Stimulated activated CD4-positive, alpha-beta T cell treated with anti-CD3 and anti-CD28 coated beads, Interleukin-2, amount 100 ng/mL, for 4 hours (primary cell): ENCODE measurements at places on chromosomes 3 and 15.

GRCh38 chr3:152943645-152944044, 108.7 kb downstream of the P2RY1 start:
- DNase-seq: no peak

DNA sequence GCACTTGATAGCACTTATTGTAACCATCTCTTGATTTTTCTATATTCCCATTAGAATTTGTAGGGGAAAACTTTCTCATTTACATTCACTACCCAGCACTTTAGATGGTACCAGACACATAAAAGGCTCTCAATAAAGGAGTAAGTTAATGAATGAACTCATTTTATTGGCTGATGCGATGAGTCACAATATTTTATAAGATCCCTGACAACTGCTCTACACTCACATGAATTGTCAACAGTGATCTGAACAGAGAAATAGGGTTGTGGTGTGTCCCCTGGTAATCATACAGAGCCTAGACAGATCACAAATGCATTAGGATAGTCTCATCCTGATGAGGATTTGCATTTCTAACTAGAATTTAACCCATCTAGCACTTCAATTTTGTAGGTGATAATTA, 567.6 kb upstream of the ARPP21 start:
- no peak for DNase-seq

DNA sequence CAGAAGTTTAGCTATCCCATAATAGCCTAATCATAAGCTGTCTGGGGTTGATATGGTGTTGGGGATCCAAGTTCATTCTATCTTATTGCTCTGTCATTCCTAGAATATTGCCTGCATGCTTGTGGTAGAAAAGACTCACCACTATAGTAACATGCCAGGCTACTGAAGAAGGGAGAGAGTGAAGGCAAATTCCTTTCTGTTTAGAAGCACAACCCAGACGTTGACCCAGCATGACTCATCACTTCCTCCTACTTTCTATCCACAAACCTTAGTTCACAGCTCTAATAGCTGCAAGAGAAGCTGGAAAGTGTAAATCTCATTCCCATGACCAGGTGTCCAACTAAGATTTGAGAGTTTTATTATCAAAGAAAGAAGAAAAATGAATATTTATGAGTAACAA, 57.8 kb upstream of the NMD3 start:
- no peak for DNase-seq

- DNase-seq: no peak
Observed at GRCh38 chr15:50415752-50416404, 8.3 kb upstream of the USP8 start.

DNA sequence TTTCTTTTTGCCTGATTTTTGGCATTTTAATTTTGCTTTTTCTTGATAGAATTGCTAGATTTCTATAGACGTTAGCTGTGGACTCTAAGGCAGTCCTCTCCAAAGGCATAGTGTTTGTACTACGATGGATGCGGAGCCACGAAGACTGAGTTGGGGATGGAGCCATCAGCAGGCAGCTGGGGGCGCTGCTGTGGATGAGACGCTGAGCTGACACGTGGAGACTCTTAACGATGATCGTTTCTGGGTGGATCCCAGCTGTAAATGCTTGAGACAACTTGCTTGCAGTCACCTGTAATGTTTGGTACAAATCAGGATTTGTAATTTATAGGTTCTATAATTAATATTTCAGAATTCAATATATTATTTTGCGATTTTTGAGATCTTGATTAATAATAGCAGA, 13.3 kb upstream of the PPP1R2 start:
- DNase-seq: no peak

- DNase-seq: no peak
Observed at GRCh38 chr3:60365360-60365759, 885.9 kb downstream of the FHIT start.

DNA sequence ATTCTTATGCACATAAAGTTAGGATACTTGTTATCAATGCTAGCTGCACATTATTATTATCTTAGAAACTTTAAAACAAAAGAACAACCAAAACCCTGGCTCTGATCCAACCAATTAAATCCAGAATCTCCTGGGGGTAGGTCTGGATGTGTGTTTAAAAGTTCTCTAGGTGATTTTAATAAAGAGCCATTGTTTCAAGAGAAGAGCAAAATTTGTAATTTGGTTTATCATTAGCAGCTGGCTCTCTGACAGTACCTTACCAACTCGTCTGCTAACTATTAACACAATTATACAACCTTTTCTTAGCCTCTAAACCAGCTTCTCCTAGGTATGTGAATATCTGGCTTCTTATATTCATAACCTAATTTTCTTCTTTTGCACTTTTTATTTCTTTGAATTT, 68.9 kb downstream of the IFT80 start:
- no peak for DNase-seq

DNA sequence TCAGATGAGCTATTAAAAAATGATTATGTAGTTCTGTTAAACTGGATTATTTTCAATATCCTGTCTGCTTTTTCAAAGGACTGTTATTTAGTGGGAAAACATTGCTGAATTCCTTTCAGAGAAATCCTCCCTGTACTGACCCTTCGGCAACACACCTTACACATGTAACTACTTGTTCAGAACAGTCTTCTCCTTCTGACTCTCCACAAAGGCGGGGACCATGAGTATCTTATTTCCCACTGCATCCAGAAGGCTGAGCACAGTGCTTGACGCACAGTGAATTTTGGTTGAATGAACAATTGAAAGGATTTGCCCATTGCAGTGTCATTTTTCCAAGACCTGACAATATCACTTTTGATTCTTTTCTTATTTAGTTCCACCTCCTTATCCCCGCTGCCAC, 23.1 kb upstream of the CFAP161 start:
- DNase-seq: no peak

- DNase-seq: no peak
Observed at GRCh38 chr3:148852271-148852992, 12.7 kb upstream of the CPA3 start.

GRCh38 chr3:172189987-172190603, 150.7 kb downstream of the FNDC3B start:
- no peak for DNase-seq

- DNase-seq: no peak
Observed at GRCh38 chr15:80431635-80432344, 27.6 kb downstream of the ARNT2 start.

- no peak for DNase-seq
Observed at GRCh38 chr15:67186688-67187087, 67.8 kb downstream of the AAGAB start.

GRCh38 chr3:55094676-55095075, 166.8 kb upstream of the LRTM1 start:
- DNase-seq: no peak

GRCh38 chr15:33888176-33888575, 80.1 kb upstream of the CHRM5 start:
- no peak for DNase-seq

- DNase-seq: no peak
Observed at GRCh38 chr3:24264748-24265158, 229.9 kb downstream of the THRB start.

DNA sequence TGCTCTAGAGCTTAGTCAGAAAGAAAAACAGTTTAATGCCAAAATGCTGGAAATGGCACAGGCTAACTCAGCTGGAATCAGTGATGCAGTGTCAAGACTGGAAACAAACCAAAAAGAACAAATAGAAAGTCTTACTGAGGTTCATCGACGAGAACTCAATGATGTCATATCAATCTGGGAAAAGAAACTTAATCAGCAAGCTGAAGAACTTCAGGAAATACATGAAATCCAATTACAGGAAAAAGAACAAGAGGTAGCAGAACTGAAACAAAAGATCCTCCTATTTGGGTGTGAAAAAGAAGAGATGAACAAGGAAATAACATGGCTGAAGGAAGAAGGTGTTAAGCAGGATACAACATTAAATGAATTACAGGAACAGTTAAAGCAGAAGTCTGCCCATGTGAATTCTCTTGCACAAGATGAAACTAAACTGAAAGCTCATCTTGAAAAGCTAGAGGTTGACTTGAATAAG, 150.5 kb upstream of the LRRFIP2 start:
- DNase-seq: no peak

DNA sequence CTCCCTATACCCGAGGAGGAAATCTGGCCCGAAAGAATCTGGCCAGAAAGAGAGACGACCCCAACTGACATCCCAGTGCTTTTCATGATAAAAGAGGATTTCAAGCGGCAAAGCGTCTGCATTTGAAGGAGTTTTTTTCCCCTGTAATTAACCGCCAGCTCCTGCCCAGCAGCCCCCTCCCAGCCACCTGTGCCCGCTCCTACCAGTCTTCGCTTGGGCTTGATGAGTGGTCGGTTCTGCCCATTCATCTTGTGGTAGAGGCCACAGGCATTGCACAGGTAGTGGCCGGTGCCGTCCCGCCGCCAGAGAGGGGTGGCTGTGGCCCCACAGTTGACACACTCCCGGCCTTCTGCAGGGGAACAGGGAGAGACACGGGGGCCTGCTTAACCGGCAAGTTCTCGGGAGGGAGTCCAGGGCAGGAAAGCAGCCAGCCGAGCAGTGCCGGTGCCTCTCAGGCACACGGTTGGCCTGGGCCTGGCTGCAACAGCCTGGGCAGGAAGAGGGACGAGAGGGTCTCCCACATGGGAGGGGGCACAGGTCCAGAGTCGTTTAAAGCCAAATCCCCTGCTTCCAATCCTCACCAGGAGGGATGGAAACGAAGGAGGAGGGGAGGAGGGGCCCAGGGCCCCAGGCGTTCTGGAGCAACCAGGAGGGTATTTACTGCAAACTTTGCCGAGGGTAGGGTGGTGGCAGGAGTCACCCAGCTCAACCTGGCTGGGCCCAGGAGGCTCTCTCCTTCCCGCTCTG, 9.2 kb downstream of the GATA2 start:
- no peak for DNase-seq

DNA sequence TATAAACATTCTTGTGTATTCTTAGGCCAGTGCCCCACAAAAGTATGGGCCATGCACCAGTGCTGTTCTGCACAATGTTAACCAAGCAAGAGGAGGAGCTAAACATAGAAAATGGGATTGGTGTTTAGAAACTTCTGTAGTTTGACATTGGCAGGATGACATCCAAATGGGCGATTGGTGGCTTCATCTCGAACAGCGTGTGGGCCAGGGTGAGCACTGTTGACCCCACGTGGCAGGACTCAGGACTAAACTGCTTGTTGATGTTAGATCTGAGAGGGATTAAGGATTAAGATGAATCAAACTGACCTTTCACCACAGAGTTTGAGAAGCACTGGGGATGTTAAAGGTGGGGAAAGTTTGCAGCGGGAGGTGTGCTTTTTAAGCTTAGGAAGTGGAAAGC, 31.9 kb downstream of the ZNF710 start:
- DNase-seq: no peak

GRCh38 chr15:78762985-78763795, 48.1 kb downstream of the ADAMTS7 start:
- no peak for DNase-seq

GRCh38 chr3:189375532-189375931, 203.8 kb downstream of the TPRG1 start:
- no peak for DNase-seq

GRCh38 chr15:49035825-49036224, 10.4 kb downstream of the SECISBP2L start:
- no peak for DNase-seq

GRCh38 chr3:78721771-78722543, 1045.8 kb downstream of the ROBO1 start:
- no peak for DNase-seq

- DNase-seq: no peak
Observed at GRCh38 chr3:10450494-10451440, 54.6 kb downstream of the ATP2B2 start.

DNA sequence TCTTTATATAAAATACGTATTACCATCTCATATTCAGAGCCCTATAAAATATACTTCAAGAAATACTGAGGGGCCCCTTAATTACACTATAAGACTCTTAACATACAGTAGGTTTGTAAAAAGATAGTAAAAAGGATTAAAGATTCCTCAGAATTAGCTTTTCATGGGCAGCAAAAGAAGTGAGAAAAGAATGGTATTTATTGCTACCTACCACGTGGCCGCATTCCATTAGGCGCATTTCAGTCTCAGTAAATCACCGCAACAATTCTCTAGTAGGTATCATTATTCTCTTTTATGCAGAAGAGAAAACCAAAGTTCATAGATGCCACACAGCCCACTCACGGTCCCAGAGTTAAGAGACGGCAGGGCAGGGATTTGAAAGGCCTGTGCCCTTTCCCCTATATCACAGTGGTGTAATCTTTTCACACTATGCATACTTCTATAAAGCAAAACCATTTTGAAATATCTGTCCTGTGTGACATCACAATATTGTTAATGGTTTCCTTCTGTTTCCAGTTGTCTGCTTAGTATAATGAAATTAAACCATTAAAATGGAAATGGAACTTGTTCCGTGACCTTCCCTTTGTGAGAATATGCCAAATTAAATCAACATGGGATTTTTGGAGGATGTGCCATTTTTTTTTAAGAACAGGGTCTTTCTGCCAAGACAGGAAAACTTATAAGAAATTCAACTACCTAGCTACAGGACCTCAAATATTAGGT, 1072.2 kb downstream of the FHIT start:
- DNase-seq: no peak

DNA sequence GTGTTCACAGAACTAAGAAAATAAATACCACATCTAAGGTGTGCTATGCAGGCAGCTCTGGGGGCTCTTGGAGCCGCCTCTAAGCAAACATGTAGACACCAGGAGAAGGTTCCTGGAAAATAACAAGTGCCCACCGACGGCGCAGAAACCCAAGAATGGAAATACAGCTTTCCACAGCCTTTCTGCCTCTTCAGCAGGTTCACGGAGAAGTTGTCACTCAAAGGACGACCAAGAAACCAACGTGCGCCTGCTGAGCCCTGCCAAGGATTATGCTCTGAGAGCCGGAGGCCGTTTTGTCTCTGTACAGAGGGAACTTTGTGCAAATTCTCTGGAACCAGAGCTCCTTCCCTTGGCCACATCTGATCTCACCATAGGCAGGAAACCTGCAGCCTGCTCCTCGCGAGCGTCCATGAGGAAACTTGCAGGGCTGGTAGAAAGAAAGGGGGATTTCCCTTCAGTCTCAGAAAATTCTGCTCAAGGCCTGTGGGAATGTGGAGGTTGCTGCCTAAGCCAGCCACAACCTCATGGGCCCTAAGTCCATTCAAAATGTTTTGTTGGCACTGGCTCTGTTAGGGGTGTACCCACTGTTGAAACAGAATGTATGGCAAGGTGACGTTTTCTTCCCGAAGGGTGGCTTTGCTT, 40.6 kb upstream of the ETV5 start:
- no peak for DNase-seq

DNA sequence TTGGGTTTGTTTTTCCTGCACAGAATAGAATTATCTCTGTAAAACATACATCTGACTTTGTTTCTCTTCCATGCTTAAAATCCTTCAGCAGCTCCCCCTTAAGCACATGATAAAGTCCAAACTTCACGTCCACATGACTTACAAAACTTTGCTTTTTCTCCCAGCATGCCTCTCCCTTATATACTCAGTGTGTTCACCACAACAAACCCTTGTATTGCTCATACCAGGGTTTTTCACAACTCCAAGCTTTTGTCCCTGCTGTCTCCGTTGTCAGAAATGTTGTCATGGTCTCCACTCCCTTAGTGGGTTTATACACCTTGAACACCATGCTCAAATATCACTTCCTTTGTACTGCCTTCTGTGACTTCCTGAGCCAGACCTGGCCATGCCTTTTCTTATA, 91.1 kb upstream of the MITF start:
- DNase-seq: no peak

GRCh38 chr3:151859905-151860304, 13.5 kb upstream of the SUCNR1 start:
- DNase-seq: no peak

- no peak for DNase-seq
Observed at GRCh38 chr15:86138798-86139197, 59.1 kb downstream of the AGBL1 start.

- no peak for DNase-seq
Observed at GRCh38 chr3:152444029-152444641, 175.4 kb downstream of the MBNL1 start.

GRCh38 chr3:1195947-1196346, 103.1 kb downstream of the CNTN6 start:
- no peak for DNase-seq
